Gastroesophageal sphincter (tissue), 4 donors: ENCODE measurements at places on chromosomes 11 and 22. TPM values are rescaled to one million over a fixed set of nuclear protein-coding genes. Genes with fewer than 3 reads are reported as not detected.

DNA sequence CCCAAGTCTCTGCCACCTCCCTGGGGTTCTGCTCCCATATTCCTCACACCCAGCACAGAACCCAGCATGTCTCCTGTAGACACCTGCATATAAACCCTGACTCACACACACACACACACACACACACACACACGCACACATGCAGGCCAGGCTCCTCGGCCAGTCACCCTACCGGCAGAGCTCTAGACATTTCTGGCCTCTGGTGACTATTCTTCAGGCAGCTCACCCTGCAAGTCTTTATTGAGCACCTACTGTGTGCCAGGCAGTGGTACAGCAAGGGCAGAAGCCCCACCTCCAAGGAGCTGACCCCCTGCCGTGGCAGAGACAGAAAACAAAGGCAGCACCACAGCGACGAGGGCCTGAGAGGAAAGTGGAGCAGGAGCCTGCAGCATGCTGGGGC lies 50.3 kb downstream of the CDKN1C start:
- ATAC-seq = no peak

GRCh38 chr22:24883432-24883831 lies 63.1 kb downstream of the LHFPL7 start:
- ATAC-seq = no peak

- ATAC-seq = no peak
Observed at GRCh38 chr11:60455531-60456042, at the start of gene MS4A1. Gene MS4A1, plus strand, starts transcription at chr11:60455847. Its CDS starts 6,528 bp downstream, at chr11:60462375.

DNA sequence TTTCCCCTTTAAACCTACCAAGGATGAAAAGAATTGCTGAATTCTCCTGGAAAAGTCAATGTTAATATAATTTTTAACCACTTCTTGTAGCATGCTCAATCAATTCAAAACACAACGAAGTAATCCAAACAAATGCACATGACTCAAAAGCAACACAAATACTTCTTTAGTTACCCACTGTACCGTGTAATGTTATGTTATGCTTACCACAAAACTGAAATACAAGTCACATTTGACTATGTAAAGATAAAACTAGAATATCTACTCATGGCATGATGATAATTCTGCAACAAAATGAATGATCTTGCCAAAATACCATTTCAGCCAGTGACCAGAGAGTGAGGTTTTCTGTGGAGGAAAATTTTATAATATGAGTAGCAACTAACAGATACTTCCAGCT lies 587.0 kb downstream of the DLG2 start:
- ATAC-seq = no peak

- ATAC-seq = peak; percentile 84
Observed at GRCh38 chr11:72471005-72471898, 36.9 kb upstream of the CLPB start.

DNA sequence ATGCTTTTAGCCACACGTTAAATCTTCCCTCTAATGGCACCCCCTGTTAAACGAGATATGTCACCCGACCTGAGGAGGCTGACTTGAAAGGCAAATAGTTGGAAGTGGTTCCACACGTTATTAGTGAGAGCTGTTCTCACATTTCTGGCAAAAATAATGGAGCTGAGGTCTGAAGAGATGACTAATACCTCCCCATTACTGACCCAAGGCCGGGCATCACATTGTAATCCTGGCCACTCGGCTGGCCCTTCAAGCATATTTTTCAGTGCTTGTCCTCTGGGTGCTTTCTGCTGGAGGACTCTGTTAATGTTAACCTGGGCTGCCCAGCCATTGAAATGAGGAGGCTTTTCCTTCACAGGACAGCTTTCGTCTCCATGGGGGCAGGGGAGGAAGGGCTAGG lies 260.0 kb upstream of the CADM1 start:
- ATAC-seq = no peak

Gene KIAA1671
- total RNA-seq = 20.9 TPM

Gene FAM227A
- total RNA-seq = 0.89 TPM

Gene TREH
- total RNA-seq = not detected
